ENCODE measurements at places on chromosomes 1 and 21.

- DNase-seq, result no peak
These were observed at the start of gene HTR1D for GRCh38 chr1:23217421-23218115. Gene HTR1D (minus strand): TSS chr1:23217502. CDS start chr1:23194219, 23,283 bp downstream.

- no peak for DNase-seq
These were observed 337.2 kb upstream of the PROX1 start for GRCh38 chr1:213650603-213651002.

DNA sequence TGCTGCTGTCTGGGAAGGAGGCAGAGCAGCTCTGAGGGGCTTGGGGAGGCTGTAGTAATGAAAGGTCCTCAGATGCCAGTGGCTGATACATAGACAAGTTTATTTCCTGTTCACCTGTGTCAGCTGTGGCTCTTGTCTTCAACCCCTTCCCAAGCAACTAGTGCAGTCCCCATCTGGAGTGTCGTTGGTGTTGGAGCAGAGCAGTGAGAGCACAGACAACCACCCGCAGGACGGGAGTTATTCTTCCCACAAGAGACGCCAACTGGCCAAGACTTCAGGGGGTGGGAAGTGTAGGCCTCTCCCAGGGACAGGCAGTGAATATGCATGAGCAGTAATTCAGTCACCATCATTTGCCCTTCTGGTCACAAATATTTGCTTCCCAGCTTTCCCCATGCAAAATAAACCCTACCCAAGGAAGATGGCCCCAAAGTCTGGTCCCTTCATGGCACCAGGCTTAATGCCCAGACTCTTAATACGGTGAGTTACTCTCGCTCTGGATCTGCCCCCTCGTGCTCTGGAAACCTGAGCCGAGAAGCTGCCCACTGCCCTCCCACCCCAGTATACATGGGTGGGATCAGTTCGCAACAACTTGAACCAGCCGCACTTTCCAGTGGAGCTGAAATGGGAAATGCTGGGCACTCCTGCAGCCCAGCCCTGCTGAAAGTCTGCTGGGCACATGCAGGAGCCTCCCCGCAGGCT is 153.5 kb upstream of the COL6A1 start:
- DNase-seq, result no peak

- DNase-seq, result no peak
These were observed 2.5 kb upstream of the HMGCL start for GRCh38 chr1:23827717-23828116.

GRCh38 chr1:6612641-6613360 is 730 bp upstream of the PHF13 start:
- no peak for DNase-seq

DNA sequence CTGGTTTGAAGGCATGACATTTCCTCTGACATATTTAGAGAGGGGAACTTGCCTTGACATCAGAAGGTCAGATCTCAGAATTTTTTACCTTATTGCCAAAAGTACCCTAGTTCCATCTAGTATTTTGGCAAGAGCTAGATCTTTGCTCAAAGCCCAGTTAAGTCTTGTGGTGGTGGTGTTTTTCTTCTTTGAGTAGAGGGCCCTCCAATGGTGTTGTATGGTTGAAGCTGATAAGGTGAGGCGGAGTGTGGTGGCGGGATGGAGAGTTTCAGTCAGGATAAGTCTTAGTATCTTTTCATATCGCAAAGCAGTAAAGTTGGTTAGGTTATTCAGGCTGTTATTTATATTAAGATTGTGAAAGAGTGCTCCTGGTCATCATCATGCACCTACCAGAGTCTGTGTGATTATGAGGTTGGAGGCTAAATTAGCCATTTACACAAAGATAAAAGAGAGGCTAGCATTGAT is 20.1 kb upstream of the MACF1 start:
- no peak for DNase-seq

GRCh38 chr1:53678507-53678906 is 60.5 kb downstream of the GLIS1 start:
- no peak for DNase-seq

GRCh38 chr21:33273044-33273443 is 6.9 kb downstream of the IL10RB start:
- DNase-seq, result no peak

DNA sequence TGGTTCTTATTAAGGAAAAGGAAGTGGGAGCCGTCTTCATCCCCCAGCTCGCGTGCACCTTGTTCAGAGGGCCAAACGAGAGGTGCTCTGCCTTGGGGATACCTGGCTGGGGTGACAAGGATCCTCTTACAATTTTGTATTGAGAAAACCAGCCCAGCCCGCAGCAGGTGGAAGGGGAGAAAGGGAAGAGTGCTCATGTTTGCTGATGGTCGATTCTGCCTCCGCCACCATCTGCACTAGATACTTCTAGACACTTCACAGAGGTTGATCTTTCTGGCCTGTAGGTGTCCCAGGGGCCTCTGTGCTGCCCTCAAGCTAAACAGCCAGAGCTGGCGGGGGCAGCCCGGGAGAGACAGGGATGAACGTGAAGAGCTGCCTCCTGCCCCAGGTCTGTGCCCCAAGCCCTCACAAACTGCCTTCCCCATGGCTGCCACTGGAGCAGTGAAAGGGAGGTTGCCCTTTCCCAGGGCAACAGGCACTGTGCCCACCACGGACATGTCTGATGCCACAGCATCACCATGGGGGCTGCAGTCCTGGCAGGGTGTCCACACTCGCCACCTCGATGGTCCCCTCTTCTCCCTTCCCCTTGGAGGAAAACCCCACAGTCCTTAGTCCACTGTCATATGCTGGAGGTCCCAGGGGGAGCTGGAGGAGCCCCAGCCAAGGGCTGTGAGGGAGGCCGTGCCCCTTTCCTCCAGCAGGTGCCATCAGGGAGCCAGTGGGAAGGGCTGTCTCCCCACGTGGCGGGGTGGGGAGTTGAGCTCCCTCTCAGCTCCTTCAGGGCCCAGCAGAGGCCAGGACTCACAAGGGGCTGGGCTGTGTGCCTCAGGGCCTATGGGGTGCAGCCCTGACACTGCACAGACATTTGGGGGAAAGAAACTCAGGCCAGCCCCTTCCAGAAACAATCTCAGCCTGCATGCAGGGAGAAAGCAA is 8.1 kb downstream of the ADPRS start:
- DNase-seq, result no peak

- no peak for DNase-seq
These were observed 443.9 kb downstream of the DSCAM start for GRCh38 chr21:40402884-40403582.

- no peak for DNase-seq
These were observed 133.1 kb upstream of the C1orf174 start for GRCh38 chr1:4033129-4033676.

DNA sequence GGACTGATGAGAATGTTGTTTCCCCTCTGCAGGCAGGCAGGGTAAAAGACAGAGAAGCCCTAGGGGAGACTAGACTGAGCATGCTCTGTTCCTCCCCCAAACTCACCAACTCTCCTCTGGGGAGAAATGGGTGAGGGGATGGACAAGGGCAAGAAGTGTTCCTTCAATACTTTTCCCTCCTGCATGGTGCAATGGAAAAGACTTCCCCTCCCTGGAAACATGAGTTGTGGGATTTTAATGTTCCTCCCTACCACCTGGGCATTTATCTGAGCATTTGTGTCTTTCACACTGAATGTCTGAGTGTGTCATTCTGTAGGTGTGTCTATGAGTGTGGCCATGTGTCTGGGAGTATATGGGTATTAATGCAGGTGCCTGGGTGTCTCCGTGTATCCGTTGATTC is 275.7 kb downstream of the C1orf94 start:
- no peak for DNase-seq

GRCh38 chr1:54359393-54360162 is 46.6 kb downstream of the SSBP3 start:
- no peak for DNase-seq

- no peak for DNase-seq
These were observed 165.6 kb downstream of the DSCAM start for GRCh38 chr21:40681164-40681859.

Measured in thymus (tissue), 14 donors.